ENCODE measurements at places on chromosomes 16 and 17.

GRCh38 chr16:72877374-72878028 is 170.4 kb downstream of the ZFHX3 start:
- DNase-seq = no peak

GRCh38 chr16:27495191-27495590 is 54.5 kb downstream of the GTF3C1 start:
- no peak for DNase-seq

DNA sequence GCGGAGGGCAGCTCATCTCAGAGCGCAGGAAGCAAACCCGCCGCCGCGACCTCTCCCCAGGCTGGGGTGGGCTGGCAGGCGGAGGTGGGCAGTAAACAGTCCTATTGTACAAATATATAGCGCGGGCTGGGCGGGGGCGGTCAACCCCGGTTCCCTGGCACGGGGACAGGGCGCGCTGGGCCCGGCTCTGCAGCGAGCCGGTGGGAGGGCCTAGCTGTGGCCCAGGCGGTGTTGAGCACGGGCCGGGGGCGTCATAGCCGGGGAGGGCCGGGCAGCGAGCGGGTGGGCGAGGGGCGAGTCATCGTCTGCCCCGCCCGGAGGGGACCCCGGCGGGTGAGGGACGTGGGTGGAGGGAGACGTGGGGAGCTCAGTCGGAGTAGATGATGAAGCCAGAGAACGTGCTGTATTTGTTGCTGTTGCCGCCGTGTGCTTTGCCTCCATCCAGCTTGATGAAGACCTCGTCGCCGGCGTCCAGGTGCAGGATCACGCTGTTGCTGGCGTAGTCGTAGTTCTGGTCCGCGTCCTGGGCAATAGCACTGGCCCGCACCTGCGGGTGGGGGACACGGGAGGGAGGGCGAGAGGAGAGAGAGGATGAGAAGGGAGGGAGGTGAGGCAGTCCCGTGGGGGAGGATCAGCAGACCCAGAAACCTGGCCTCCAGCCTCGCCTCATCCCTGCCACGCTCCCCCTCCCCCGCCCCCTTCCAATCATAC is 8.1 kb downstream of the C1QL1 start:
- DNase-seq = no peak

- no peak for DNase-seq
These were observed 2.6 kb downstream of the FZD2 start for GRCh38 chr17:44559634-44560554.

DNA sequence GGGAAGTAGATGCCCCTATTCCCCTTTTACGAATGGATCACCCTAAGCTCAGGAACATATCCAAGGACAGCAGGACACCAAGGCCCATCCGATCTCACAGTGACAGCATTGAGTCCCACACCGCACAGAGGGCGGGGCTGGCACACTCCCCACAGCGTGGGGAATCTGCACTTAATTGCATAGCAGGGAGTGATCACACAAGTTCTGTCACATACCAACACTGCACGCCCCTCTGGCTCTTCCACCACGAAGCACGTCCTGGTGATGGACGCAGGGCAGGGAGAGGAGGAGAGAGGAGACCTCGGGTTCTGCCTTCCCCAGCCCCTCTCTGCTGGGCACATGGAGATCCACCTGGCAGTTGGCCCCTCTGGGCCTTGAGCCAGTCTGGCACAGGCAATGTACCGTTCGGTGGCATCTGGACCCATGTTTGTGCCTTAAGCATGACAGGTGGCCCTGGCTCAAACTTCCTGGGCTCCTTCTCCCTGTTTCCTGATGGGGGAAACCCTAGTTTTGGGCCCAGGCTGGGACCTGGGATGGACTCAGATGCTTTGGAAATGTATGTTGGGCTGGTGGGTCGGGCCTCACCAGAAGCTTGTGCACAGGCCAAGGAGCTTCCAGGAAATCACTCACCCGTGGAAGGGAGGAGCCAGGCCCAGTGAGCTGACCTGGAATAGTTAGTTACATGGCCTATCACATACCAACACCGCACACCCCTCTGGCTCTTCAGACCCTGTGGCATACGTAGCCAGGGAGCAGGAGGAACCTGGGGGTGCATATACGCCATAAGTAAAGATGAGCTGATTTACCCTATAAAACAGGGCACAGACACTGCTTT is 35.1 kb upstream of the CREBBP start:
- DNase-seq = no peak

DNA sequence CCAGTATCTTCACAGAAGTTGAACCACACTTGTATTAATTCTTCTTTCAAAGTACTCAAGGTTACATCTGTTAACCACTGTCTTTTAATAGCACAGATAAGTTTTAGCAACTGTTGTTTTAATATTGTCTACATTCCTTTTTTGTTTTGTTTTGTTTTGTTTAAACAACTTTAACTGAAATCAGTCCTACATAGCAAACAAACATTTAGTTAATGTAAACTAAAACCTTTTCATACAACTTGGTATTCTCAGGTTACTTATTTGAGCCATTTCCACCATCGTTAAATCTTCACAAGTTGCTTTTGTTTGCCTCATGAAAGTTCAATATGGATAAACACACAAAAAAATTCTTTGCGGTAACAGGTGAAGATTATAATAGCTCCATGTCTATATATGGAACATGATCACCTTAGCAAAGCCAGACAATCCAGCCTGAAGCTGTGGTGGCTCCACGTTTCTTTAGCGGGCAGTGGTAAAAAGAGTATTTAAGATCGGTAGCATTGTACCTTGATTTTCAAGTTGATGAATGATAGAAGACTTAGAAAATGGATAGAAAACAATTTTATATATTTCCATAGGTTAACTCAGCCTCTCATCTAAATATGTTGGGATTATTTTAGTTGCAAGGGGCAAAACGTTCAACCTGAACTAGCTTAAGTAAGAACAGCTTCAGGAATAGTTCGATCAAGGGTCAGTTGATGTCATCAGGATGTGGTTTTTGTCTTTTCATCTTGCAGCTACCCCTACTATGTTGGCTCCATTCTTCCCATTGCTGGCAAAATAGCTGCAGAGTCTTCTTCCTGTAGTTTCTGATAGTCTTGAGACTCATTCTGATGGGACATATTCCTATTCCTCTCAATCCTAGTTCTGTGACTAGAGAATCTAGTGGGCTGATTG is 182.8 kb downstream of the FTO start:
- no peak for DNase-seq

DNA sequence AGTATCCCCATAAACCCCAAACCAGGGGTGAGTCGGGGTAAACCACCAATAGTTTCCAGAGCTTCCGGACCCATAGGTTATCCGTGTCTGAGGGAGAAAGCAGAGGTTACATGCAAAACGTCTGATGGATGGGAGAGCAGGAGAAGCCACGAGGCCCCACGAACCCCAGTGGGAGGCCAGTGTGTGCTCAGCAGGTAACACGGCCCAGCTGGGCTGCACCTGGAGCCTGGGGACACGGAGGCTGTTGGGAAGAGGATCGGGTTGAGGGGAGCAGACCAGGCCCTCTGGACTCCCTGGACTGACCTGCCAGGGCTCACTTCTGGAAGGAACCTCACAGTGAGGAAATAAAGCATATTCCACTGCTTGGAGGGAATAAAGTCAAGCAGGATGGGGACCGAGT is 78.1 kb downstream of the SEC14L1 start:
- no peak for DNase-seq

DNA sequence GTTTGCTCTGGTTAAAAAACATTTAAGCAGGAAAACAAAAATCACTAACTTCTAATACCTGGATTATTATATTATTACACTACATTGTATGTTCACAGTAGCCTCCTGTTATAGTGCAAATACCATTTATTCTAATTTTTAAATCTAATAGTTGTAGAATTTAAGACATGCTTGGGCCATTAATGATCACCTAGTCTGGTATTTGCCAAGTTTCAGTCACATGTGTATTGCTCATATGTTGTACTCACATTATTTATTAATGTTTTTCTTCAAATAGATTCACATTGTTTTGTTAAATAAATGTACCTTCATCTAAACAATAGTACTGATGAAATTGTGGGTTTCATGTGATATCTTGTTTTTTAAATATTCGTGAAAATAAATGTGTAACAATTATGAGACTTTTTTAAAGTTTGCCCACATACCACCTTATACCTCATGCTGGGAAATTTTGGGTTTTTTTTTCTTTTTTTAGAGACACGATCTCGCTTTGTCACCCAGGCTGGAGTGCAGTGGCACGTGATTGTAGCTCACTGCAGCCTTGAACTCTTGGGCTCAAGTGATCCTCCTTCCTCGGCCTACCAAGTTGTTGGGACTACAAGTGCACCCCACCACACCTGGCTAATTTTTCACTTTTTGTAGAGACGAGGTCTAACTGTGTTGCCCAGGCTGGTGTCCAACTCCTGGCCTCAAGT is 5.9 kb downstream of the ZNF771 start:
- no peak for DNase-seq

DNA sequence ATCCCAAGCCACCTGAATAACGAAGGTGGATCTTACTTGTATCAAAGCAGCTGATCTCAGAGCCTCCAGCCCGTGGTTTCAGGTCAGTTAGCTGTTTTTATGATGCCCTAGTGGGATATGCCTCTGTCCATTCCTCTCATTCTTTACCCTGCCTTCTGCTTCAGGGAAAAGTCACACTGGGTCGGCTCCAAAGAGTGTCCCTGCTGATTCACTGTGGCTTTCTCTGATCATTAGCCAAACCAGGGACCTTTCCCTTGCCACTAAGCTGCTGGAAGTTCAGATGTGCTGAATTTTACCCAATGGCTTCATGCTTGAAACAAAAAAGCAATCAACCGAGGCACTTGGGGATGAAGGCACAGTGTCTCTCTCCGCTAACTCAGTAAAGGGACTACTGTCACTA is 170.2 kb upstream of the SALL1 start:
- no peak for DNase-seq

- no peak for DNase-seq
These were observed 6.7 kb downstream of the PITPNA start for GRCh38 chr17:1555651-1556471.

DNA sequence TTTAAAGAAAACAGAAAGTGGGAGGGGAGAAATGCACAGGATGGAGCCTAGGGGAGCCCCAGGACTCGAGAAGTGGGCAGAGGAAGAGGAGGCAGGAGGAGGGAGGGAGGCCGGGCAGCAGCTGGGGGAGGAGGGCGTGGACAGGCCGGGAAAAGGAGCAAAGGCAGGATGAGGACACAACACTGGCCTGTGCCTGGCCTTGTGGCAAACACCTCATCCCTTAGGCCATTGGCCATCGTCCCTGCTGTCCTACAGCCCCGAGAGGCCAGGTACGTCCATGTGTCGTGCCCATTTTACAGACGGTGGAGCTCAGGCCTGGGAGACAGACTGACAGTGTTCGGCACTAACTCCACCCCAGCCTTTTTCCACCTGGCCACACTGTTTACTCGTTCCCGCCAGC is 15.9 kb downstream of the JPH3 start:
- DNase-seq = no peak

DNA sequence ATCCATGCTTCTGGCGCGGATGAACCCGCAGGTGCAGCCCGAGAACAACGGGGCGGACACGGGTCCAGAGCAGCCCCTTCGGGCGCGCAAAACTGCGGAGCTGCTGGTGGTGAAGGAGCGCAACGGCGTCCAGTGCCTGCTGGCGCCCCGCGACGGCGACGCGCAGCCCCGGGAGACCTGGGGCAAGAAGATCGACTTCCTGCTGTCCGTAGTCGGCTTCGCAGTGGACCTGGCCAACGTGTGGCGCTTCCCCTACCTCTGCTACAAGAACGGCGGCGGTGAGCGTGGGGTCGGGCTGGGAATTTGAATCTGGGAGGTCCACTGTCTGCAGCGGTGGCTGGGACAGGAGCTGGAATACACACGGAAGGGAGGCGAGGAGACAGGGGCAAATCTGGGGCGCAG is 904 bp downstream of the SLC6A2 start:
- DNase-seq = no peak

DNA sequence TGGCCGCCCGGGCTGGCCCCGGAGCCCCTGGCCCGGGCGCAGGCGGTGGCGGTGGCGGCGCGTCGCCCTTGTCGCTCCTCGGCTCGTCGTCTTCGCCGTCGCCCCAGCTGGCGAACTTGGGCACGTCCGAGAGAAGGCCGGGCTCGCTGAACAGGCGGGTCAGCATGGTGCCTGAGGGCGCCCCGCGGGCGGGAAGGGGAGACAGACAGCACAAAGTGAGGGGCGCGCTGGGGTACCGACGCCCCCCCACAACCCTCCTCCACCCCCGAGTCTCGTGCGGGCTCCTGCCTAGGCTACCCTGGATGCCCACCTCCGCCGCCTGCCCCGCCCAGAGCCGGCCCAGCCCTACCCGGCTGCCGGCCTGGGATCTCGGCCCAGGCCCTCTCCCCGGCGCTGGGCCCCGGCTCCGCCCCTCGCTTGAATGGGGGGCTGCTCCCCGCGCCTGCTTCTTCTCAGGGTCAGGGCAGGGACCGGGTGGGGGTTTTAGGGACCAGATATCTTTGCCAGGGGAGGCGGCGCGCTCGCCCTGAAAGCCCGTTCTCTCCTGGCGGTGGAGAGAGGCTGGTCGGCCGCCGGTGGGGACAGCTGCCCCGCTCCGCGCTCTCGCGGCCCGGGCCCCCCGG is 1.2 kb downstream of the NEUROD2 start:
- DNase-seq = no peak
